ENCODE measurements at places on chromosomes 13 and 19. TPM values are rescaled to one million over a fixed set of nuclear protein-coding genes. Genes with fewer than 3 reads are reported as not detected.

- peak; percentile 85 for ATAC-seq
These were observed 5.3 kb downstream of the DENND1C start for GRCh38 chr19:6476155-6476895.

DNA sequence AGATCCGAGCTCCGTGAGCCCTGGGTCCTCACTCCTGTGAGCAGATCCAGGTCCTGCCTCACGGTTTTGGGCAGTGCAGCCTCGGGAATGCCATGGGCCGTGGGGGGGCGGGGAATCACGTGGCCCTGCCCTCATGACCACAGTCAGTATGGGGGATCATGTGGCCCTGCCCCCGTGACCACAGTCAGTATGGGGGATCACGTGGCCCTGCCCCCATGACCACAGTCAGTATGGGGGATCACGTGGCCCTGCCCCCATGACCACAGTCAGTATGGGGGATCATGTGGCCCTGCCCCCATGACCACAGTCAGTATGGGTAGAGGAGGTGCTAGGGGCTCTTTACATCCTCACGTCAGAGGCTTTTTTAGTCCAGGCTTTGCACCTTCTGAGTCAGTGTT lies 64.3 kb upstream of the F7 start:
- no peak for ATAC-seq

GRCh38 chr19:48443731-48444128 lies 2.1 kb upstream of the GRWD1 start:
- no peak for ATAC-seq

- ATAC-seq = no peak
These were observed 5.8 kb downstream of the CEBPG start for GRCh38 chr19:33379151-33379829.

DNA sequence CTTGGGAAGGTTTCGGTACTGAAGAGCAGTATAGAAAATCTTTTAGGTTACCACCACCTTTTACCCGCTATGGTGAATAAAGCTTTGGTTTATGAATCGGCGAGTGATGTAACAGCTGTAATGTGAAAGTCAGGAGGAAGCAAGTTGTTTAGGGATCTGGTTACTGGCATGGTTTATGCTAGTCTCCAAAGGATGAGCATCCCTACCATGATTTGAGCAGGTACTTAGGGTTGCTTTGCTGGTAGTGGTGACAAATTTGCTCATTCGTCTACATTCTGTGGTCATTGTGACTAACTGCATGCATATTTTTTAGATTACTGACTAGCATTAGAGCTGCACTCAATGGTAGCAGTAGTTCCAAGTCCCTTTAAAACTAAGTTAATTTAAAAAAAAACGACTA lies 104.1 kb downstream of the FRY start:
- ATAC-seq = no peak

GPC5 gene
- not detected for total RNA-seq

- ATAC-seq = no peak
These were observed 167.0 kb upstream of the ZNF507 start for GRCh38 chr19:32178401-32178800.

- peak; percentile 40 for ATAC-seq
These were observed 32.7 kb upstream of the GPR183 start for GRCh38 chr13:99339736-99340397.

- ATAC-seq = no peak
These were observed 35.0 kb downstream of the NAA16 start for GRCh38 chr13:41345914-41346589.

- no peak for ATAC-seq
These were observed 9.6 kb upstream of the GPR183 start for GRCh38 chr13:99316657-99317256.

DNA sequence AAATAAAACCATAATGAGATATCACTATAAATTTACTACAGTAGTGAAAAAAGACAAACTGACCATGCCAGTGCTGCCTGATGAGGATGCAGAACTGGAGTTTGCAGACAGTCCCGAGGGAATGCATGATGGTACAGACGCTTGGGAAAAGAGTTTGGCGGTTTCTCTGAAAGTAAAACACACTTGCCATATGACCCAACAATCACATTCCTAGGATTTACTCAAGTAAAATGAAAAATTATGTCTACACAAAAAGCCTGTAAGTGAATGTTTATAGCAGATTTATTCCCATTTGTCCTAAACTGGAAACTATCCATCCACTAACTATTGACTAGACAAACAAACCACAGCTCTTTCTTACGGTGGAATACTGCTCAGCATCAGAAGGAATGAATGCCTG lies 271.0 kb downstream of the DNAJC15 start:
- ATAC-seq = no peak

IZUMO4 gene
- 4.7 TPM for total RNA-seq

TINCR gene
- total RNA-seq = 29.7 TPM

GRCh38 chr13:101681834-101682233 lies 229.4 kb downstream of the ITGBL1 start:
- ATAC-seq = no peak

- ATAC-seq = no peak
These were observed 41.0 kb downstream of the POU4F1 start for GRCh38 chr13:78562237-78562889.

S1PR5 gene
- total RNA-seq = 7.9 TPM

OXGR1 gene
- 0.36 TPM for total RNA-seq

GRCh38 chr13:82565201-82565600 lies 1317.1 kb downstream of the SLITRK1 start:
- no peak for ATAC-seq

PSG2 gene
- not detected for total RNA-seq

DNA sequence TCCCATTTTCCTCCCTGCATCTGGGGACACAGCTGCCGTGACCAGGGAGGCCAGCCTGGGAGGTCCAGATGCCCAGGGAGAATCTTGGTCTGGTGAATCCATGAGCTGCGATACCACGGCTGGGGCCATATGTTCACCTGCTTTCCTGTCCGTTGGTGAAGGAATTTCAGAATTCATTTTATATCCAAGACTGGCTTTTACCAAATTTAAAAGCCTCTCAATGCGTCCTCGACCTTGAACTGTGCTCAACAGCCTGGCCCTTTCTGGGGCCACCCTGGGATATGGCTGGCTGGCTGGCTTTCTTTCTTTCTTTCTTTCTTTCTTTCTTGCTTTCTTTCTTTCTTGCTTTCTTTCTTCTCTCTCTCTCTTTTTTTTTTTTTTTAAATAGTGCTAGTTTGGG lies 22.2 kb upstream of the GDF15 start:
- ATAC-seq = no peak

CRX gene
- total RNA-seq = not detected

DACH1 gene
- total RNA-seq = 0.24 TPM

C19orf73 gene
- total RNA-seq = 1.3 TPM

GRCh38 chr13:90320664-90321063 lies 1026.8 kb upstream of the MIR17HG start:
- no peak for ATAC-seq

- no peak for ATAC-seq
These were observed 40.7 kb upstream of the ATP11A start for GRCh38 chr13:112648966-112649690.
